ENCODE measurements at places on chromosomes 16 and 17.
A peak's percentile ranks its signal among the peaks of the same experiment; 100 is the strongest.

DNA sequence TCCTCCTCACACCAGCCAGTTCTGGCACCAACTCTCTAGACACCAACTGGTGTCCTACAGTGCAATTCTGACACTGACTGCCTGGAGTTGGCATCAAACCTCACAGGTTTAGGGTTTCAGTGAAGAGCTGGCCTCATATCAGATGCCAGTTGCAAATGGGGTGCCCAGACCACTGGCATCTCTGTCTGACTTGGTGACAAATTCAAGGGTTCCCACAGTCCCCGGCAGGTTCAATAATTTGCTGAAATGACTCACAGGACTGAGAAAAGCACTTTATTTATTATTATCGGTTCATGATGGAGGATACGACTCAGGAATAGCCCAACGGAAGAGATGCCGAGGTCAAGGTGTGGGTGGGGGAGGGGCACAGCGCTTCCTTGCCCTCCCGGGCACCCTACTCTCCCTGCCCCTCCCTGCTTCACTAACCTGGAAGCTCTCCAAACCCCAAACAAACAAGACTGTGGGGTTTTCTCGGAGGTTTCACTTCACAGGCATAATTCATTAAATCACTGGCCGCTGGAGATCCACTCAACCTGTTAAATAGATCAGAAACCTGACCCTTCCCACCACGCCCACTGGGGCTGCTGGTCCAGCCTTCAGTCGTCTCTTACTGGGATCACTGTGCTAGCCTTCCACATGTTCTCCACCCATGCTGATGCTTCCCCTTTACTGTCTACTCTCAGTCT lies 1.7 kb upstream of the NLRP1 start:
- peaks cover 15% of the 10 kb centered on the region for H3K27me3 ChIP-seq
- no peak overlapping the region for H3K4me3 ChIP-seq
- peaks cover 7% of the 10 kb centered on the region for H3K36me3 ChIP-seq
- H3K4me1 ChIP-seq, result peaks cover 53% of the 10 kb centered on the region
- peak overlapping the region; percentile 92 for H3K27ac ChIP-seq

GRCh38 chr16:21639493-21639892 lies 12.9 kb downstream of the IGSF6 start:
- DNase-seq, result no peak
- no peaks in the 10 kb centered on the region for H3K36me3 ChIP-seq
- no peaks in the 10 kb centered on the region for H3K27me3 ChIP-seq
- no peak overlapping the region for H3K4me3 ChIP-seq
- H3K27ac ChIP-seq, result no peak overlapping the region

DNA sequence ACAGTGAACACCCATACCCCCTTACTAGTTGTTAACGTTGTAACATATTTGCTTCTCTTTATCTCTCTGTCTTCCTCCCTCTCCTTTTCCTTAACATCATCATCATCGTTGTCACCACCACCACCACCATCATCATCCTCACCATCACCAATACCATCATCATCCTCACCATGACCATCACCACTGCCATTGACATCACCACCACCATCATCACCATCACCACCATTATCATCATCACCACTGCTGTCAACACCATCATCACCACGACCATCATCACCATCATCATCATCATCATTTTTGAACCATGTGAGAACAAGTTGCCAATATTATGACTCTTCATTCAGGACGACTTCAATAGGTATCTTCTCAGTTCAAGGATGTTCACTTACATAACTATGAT lies 35.5 kb downstream of the SHISA6 start:
- no peaks in the 10 kb centered on the region for H3K4me1 ChIP-seq
- peaks cover 26% of the 10 kb centered on the region for H3K27me3 ChIP-seq
- H3K27ac ChIP-seq, result no peak overlapping the region
- DNase-seq, result no peak
- no peak overlapping the region for H3K4me3 ChIP-seq
- H3K36me3 ChIP-seq, result no peaks in the 10 kb centered on the region

GRCh38 chr16:31094424-31095120 lies at the start of gene VKORC1:
Gene VKORC1 (minus strand): TSS chr16:31094797. CDS start chr16:31094729, 68 bp downstream.
- peak; percentile 95 for DNase-seq
- H3K4me1 ChIP-seq, result peaks cover 24% of the 10 kb centered on the region
- H3K4me3 ChIP-seq, result peak within 1 kb of the TSS; percentile 94
- H3K36me3 ChIP-seq, result peaks cover 12% of the 10 kb centered on the region
- no peaks in the 10 kb centered on the region for H3K27me3 ChIP-seq

DNA sequence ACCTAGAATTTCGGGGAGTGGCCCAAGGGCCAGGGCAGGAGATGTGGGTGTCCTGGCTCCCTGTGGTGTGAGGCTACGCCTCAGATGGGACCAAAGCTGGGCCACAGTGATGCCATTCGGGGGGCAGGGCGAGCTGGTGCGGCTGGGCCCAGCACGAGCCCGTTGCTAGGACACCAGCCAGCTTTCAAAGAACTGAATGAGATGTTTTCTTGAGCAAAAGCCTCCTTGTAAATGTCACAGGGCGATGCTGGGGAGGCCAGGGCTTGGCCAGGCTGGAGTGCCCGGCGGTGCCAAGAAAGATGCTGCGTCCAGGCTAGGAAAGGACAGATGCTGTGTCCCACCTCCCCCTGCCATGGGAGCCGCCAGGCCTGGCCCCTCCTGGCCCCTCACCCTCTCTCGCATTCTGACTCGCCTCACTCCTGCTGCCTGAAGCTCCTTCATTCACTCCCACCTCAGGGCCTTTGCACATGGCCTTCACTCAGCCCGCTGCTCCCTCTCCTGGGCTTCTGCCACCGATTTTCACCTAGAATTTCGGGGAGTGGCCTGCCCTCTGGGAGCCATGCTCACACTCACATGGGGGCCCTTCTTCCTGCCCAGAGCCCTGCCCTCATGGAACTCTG lies 39.1 kb downstream of the CPNE2 start:
- H3K27ac ChIP-seq, result no peak overlapping the region
- H3K36me3 ChIP-seq, result no peaks in the 10 kb centered on the region
- DNase-seq, result no peak
- no peak overlapping the region for H3K4me3 ChIP-seq
- peaks cover 5% of the 10 kb centered on the region for H3K4me1 ChIP-seq
- no peaks in the 10 kb centered on the region for H3K27me3 ChIP-seq

DNA sequence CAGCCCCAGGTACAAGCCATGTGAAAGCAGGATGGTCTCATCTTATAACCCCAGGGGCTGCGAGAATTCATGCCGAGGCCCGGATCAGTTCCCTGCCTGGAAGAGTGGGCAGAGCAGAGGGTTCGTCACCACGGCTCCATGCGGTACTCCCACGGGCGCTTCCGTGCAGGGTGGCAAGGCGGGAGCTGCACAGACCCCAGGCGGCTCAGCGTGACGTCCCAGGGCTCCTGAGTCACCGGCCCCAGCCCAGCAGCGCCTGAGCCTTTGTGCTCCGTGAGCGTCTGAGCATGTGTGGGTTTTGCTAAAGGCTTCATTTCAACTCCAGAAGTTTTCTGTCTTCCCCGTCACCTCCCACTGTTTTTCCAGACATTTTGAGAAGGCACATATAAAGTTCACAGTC lies 71.2 kb upstream of the CHMP6 start:
- no peak overlapping the region for H3K4me3 ChIP-seq
- H3K4me1 ChIP-seq, result peaks cover 16% of the 10 kb centered on the region
- peaks cover 58% of the 10 kb centered on the region for H3K36me3 ChIP-seq
- H3K27ac ChIP-seq, result no peak overlapping the region

DNA sequence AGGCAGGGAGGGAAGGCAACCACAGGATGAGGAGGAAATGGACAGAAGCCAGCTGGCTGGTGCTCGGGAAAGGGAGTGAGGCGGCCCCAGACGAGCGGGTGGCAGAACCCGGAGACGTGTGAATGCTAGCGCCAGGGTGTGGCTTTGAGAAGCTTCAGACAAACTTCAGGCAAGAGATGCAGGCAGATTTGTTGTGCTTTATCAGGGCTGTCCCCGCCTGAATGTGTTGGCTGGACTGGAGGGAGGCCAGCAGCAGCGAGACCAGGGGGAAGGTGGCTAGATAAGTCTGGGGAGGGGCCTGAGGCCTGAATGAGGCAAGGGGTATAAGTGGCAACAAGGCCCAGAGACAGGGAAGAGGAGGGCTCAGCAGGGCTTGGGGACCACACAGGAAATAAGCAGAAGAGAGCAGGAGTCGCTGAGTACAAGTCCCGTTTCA lies 22.0 kb downstream of the CAMKK1 start:
- peaks cover 20% of the 10 kb centered on the region for H3K36me3 ChIP-seq
- no peak overlapping the region for H3K4me3 ChIP-seq
- no peaks in the 10 kb centered on the region for H3K27me3 ChIP-seq
- DNase-seq, result no peak
